Activated CD4-positive, alpha-beta T cell treated with anti-CD3 and anti-CD28 coated beads for 36 hours (primary cell): ENCODE measurements at places on chromosomes 3 and 15. TPM values are rescaled to one million over a fixed set of nuclear protein-coding genes. Genes with fewer than 3 reads are reported as not detected.

GRCh38 chr15:62087671-62088352 is 21.0 kb downstream of the C2CD4A start:
- DNase-seq, result no peak

DNA sequence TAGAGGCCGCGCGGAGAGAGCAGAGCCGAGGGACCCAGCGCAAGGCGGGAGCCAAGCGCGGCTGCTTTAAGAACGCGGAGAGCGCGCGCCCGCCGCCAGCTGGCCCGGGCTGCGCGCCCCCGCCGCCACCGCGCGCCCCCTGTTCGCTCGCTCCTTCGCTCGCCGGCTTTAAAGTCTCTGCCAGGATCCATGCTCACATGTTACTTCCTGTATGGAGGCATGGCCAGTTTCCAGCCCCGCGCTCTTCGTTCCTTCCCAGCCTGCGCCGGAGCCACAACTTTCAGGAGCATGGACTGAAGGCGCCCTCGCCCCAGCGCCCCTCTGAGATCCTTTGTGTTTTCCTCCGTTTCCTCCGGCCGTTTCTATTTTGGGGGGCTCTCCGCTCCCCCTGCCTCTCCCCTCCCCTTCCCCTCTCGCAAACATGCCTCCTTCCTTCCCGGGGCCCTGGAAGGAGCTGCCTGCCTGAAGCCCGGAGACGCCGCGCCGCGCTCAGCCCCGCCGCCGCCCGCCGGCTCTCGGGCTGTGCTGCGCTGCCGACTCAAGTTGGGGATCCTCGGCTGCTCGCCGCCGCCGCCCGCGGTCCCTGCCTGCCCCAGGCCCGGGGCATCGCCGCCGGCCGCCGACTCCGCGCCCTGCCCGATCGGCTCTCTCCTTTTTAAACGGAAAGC is at the start of gene PTPRG:
Gene PTPRG, plus strand, starts transcription at position 198 of the 668 bp plus-strand sequence. CDS start 717 bp downstream, outside the sequence.
- peak; percentile 67 for DNase-seq

Gene TGM4
- total RNA-seq, result not detected

- DNase-seq, result peak; percentile 77
Observed at GRCh38 chr15:51982013-51982769, 10.6 kb upstream of the LEO1 start.

Gene RASL12
- total RNA-seq, result not detected

Gene HGD
- total RNA-seq, result 0.16 TPM

Gene CYP1A2
- total RNA-seq, result not detected

Gene ZPLD1
- total RNA-seq, result not detected

DNA sequence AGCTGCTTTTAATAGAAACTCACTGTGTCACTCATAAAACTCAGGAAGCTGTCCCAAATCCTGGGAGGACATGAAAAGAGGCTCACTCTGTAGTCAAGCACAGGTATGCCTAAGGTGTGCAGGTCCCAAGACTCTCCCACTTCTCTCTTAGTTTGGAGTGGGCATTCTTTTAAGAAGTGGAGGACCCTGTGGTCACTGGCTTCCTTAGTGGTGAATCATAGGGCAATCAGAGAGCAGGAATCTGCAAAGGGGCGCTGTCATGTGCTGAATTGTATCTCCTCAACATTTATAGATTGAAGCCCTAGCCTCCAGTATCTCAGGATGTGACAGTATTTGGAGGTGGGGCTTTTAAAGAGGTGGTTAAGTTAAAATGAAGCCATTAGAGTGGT is 47.2 kb upstream of the ZBTB38 start:
- no peak for DNase-seq

GRCh38 chr3:62659660-62660059 is 215.6 kb downstream of the CADPS start:
- no peak for DNase-seq

GRCh38 chr3:44093531-44093930 is 148.2 kb upstream of the TOPAZ1 start:
- no peak for DNase-seq

DNA sequence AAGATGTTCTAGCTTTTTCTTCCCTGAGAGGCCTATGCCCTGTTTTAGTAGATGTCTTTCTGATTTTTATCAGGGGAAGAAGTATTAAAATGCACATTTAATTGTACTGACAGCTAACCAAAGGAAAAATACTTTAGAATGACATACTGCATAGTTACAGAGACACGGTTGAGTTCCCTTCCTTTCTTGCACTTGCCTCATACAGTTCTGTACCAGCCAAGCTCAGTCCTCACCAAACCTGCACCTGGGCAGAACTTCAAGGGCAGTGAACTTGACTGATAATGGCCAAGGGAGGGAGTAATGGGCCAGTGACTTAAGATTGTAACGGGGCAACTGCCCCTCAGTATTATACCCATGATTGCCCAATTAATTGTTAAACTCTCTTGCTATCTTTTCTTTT is 34.1 kb upstream of the RASGRP1 start:
- DNase-seq, result no peak
